ENCODE measurements at places on chromosomes 7 and 10. TPM values are rescaled to one million over a fixed set of nuclear protein-coding genes. Genes with fewer than 3 reads are reported as not detected.

The ZNF467 gene
- 4.4 TPM for polyA plus RNA-seq

The TRPV5 gene
- not detected for polyA plus RNA-seq

The A1CF gene
- polyA plus RNA-seq: not detected

The TMEM273 gene
- 0.23 TPM for polyA plus RNA-seq

Measured in naive thymus-derived CD8-positive, alpha-beta T cell (primary cell).